ENCODE measurements at places on chromosomes 16 and 17.

DNA sequence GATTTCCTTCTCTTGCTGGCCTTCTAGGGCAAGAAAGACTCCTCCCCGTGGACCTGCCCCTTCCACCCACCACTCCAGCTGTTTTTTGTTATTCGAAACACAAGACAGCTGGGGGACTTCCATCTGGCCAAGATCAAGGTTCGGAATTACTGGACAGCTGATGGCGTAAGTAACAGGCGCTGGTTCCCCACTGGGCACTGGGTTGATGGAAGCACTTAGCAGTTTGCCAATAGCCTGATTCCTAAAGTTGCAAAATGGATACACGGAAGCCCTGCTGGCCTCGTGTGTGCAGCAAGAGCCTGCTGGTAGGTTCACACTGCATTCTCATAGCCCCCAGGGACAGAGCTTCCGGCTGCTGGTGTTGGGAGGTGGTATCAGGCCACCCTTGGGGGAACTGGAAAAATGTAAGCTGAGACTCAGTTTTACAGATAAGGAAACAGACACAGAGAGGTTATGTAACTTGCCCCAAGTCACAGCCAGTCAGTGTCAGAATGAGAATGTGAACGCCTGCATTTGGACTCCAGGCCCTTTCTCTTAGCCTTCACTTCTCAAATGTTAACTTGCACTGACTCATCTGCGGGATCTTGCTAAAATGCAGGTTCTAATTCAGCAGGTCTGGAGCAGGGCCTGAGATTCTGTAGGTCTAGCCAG, 171.7 kb downstream of the KATNIP start:
- DNase-seq, result peak; percentile 42

GRCh38 chr16:67128417-67128816, 18.7 kb downstream of the PHAF1 start:
- no peak for DNase-seq

- DNase-seq, result peak; percentile 25
Observed at GRCh38 chr16:67278773-67279295, 498 bp upstream of the PLEKHG4 start.

GRCh38 chr16:89081556-89081955, 12.1 kb upstream of the ACSF3 start:
- no peak for DNase-seq

DNA sequence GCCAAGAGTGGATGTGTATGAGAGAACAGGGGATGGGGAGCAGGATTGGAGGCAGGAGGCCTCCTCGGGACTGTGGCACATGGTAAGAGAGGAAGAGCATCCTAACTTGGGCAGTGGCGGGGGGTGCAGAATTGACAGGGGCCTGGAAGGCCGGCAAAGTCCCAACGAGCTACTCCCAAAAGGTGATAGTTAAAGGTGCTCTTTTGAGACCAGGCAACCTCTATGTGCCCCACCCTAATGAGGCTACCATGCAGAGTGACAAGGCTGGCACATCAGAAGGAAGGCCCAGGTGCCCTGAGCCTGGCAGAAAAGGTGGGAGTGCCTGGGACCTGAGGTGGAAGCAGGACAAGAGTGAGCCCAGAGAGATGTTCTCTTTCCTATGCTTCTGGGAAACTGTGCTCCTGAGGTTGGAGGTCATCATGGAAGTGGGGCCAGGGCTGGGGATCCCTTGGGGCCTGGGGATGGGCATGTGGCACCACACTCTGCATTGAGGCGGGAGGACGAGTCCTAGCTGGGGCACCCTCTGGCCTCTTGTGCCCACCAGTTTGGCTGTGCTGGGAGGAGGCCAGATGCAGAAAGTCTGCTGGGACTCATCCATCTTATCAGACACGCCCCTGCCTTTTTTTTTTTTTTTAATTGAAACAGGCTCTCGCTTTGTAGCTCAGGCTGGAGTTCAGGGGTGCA, 5.9 kb downstream of the RAB11FIP4 start:
- DNase-seq, result no peak

GRCh38 chr16:67447508-67448076, 16.7 kb downstream of the HSD11B2 start:
- no peak for DNase-seq
